ENCODE measurements at places on chromosomes 16 and 17.

- no peak for DNase-seq
Measured at GRCh38 chr16:57690782-57691471, 3.7 kb upstream of the DRC7 start.

- DNase-seq: no peak
Measured at GRCh38 chr17:82399041-82399441, 19.1 kb upstream of the HEXD start.

DNA sequence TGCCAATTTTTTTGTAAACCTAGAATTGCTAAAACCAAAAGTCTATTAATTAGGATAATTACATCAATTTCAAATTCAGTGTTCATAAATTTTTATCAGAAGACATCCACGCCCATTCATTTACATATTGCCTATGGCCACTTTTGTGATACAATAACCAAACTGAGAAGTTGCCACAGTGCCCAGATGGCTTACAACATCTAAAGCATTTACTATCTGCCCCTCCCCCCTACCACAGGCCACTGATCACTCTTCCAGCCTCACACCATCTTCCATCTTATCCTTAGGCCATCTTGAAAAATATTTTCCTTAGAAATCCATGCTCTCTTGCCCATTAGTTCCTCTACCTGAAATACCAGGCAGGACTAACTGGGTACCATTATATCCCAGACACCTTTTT, 6.3 kb upstream of the PRKAR1A start:
- DNase-seq: no peak

DNA sequence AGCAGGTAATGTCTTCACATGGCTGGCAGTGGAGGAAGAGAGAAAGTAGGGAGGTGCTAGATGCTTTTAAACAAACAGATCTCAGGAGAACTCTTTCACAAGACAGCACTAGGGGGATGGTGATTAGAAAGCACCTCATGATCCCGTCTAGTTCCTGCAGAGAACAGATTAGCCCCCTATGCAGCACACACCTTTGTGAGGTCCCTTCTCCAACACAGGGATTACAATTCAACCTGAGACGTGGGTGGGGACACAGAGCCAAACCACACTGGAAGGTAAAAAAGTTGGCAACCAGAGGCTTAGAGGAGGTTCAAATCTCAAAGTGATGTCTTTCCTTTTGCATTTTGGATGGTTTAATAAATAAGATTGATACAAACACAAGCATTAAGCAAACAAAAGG, 394.7 kb downstream of the WWOX start:
- no peak for DNase-seq

DNA sequence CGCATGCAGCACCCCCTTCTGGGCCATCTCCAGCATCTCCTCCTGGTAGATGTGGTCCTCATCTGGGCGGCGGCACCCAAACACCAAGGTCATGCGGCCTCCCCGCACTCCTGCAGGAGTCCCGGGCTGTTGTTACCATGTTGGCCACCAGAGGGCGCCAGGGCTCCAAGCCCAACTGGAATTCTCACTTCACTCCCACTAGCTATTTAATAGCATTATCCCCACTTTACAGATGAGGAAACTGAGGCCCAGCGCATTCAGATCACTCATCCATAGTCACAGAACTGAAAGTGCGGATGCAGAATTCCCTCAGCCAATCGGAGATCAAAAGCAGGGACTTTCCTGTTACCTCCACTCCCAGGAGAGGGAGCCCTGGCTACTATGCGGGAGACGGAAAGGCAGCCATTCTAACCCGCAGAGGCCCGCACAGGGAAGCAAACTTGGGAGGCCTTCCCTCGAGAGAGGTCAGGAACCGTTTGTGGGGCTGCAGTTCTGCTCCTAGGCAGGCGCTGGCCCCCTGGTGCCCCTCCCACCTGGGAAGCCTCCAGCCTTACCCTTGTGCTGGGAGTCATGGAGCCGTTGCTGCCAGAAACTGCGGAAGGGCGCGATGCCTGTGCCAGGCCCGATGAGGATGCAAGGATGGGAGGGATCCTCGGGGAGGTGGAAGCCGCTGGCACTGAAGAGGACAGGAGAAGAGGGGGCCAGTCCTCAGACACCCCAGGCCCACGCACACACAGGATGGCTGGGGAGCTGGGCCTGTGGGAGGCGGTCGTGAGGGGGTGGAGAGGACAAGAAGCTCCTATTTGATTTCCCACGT, 40.1 kb downstream of the NOS2 start:
- DNase-seq: no peak

DNA sequence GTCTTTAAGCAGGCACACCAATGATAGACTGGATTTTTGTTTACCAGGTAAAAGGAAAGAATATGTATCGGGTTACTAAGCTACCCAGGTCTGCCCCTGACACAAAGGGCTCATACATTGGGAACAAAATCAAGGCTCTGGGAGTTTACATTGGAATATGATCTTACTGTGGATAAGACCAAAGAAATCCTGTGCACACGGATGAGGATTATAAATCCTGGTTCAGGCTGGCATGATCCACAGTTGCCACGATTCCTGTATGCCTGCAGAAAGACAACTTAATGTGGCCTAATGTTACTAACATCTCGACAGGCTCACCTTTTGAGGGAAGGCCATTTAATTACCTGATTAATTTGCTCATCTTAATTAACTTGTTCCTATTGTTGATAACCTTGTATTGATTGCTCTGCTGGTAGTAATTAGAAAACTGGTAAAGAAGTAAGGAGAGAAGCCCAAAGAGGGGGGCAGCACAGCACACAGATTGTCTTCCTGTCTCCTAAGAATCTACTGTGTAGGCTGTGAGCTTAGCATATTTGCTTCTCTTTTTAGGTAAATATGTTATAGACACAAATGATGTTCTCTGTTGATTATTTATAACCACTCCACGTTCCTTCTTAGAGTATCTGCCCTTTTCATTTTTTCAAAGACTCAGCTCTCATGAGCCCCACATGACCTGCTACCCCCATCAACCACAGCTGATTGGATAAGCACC, 51.0 kb upstream of the TOX3 start:
- peak; percentile 84 for DNase-seq

DNA sequence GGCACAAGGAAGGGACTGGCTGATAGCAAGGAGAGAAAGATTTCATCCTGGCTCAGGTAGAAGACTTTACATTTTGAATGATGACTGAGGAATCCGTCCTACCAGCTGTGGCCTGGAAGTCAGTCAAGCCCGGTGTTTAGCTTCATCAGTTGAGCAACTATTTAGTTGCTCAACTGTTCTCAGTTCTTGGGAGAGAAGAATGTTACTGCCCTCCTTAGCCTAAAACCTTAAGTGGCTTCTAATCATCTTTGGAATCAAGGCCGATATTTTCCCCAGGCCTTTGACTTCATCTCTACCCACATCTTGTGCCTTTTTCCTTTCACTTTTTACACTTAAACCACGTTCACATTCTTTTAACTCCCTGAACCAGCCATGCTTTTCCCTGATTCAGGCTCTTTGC, 17.3 kb upstream of the RBL2 start:
- no peak for DNase-seq

- no peak for DNase-seq
Measured at GRCh38 chr17:4136373-4136772, 6.5 kb downstream of the ZZEF1 start.

DNA sequence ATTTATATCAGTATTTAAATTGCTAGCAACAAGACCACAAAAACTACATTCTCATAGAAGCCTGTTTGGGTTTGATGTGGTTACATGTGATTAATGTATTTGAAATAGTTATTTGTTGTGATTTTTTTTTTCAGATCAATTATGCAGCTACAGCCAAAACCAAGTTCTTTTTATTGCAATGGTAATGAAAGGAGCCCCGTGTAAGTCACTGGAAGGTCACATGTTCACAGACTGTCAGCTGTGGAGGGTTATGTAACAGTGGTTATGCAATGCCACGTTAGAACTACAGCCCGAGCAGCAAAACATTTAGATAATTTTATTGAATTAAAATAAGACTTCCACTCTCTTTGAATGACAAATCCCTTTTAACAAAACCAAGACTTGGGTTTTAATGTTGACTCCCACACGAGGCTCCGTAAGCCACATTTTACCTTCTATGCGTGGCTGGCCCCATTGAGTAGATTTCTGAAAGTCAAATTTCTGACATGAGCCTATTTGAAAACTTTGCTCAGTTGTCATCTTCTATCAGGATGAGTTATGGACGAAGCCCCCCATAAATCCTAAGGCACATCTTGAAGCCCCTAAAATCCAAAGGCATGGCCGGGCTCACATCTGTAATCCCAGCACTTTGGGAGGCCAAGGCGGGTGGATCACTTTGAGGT, 41.8 kb upstream of the SEC14L1 start:
- DNase-seq: no peak
